ENCODE measurements at places on chromosomes 7 and 10.

DNA sequence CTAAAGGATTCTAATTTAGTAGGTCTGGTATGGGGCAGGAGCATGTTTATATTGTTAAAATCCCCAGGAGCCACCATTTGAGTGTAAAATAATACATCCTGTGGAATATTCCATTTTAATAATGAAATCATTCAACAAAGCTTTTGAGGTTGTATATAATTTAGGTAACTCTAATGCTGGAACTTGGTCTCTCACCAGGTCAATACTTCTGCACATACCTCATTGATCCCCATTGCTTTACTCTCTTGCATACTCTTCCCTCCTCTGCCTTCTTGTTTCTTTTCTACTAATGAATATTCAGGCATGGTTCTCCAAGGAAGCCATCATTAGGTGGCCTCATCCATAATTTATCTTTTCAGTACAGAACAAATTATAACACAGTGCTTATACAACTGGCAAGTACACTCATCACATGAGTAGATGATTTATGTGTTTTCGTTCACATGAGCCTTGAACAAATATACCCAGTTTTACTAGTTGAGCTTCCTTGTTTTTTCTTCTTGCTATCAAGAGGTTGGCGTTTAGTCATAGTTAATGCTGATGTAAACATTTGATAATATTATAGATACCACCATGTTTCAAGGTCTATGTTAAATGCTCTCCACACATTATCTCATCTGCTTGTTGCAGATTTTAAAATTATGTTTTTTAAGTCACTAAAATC is 7.2 kb downstream of the PALS2 start:
- DNase-seq: no peak

GRCh38 chr7:90384433-90384832 is 18.8 kb upstream of the CLDN12 start:
- DNase-seq: no peak

- peak; percentile 29 for DNase-seq
These were observed 6.1 kb upstream of the CCL24 start for GRCh38 chr7:75819711-75820110.

GRCh38 chr7:28318101-28318762 is 94.1 kb upstream of the CREB5 start:
- DNase-seq: no peak

DNA sequence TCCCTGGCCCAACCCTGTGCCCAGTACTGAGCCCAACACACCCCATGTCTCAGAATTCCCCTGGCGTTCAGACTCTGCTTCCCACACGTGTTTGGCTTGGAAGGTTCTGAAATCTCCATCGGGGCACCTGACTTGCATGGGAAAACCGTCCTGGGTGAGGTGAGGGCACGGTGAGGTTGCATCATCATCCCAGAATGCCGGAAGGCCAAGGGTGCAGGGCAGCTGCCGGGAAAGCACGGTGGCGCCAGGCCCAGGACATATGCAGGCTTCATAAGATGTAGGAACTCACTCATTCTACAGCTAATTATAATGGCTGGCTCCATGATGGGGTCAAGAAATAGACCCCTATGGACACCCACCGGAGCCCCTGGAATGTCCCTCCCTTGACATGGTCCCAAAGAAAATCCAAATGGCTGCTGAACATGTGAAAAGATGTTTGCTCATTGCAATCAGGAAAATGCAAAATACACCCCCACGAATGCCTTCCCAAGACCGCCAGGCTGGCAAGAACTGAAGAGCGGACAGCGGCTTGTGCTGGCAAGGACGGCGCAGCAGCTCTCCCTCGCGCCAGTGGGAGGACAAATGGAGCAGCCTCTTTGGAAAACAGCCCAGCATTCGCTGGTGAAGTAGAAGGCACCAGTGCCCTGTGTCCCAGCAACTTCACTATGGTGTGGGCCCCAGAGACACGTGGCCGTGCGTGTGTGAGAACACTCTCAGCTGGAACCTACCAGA is 2.3 kb downstream of the KNDC1 start:
- peak; percentile 36 for DNase-seq

DNA sequence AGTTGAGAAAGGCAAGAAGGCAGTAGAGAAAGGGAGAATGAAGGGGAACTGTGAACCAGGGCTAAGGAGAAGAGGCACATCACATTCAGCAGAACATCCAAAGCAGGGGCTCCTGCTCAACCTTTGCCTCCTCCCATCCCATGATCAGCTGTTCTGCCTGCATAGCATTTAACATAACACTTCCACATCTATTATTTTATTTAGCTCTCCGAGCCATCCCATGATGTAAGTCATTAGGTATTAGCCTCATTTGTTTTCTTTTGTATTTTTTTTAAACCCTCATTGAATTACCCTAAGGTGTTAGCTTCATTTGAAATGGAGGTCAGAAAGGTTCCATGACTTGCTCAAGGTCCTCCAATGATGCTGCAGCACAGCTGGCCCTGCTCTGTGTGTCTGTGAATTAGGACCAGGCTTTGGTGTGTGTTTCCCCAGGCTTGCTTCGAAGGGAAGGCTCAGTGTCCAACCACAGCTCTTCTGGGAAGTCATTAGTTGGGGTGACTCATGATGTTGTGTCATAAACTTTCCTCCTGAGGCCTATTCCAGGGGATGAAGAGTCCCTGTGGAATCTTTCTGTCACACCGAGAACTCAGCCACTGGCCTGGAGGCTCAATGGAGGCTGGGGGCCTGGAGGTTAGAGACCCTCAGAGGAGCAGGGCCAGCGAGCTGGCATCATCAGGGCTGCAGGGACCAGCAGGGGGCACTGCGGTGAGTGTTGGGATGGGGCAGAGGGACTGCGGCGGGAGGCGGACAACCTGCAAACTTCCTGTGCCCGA is 16.5 kb downstream of the NPFFR1 start:
- DNase-seq: no peak

GRCh38 chr10:24574578-24575155 is 149.0 kb downstream of the ARHGAP21 start:
- DNase-seq: no peak
